ENCODE measurements at places on chromosomes 4 and X. TPM values are rescaled to one million over a fixed set of nuclear protein-coding genes. Genes with fewer than 3 reads are reported as not detected.
A peak's percentile ranks its signal among the peaks of the same experiment; 100 is the strongest.

- DNase-seq: peak; percentile 40
These were observed 392.8 kb upstream of the NR3C2 start for GRCh38 chr4:148834804-148835631.

- DNase-seq: peak; percentile 20
These were observed 204.7 kb upstream of the S100G start for GRCh38 chrX:16445166-16445752.

- DNase-seq: peak; percentile 42
These were observed 2.7 kb downstream of the ADGRL3 start for GRCh38 chr4:61202638-61203435.

GRCh38 chr4:189090174-189090814, 850.4 kb upstream of the FRG1 start:
- peak; percentile 15 for DNase-seq

The SLC6A8 gene
- 82.3 TPM for polyA plus RNA-seq

The CTAG1B gene
- polyA plus RNA-seq: not detected

The RAB28 gene
- polyA plus RNA-seq: 9.6 TPM

The VCX gene
- polyA plus RNA-seq: not detected

The SAGE1 gene
- not detected for polyA plus RNA-seq
